ENCODE measurements at places on chromosomes 6 and 20.

DNA sequence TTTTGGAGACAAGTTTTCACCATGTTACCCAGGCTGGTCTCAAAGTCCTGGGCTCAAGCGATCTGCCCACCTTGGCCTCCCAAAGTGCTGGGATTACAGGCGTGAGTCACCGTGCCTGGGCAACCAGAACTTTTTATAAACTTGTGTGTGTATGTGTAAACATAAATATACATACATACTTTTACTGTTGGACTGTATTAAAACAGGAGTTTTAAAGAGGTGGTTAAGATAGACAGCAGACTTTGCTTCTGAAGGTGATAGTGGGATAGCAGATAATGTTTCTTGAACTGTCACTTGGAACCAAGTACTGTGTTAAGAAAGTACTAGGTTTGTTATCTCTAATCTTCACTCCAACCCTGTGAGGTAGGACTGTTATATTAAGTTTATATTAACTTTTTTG lies 28.6 kb upstream of the MAPK13 start:
- no peak for ATAC-seq

- peak; percentile 65 for ATAC-seq
These were observed at the start of gene SPTLC3 for GRCh38 chr20:13008761-13009681. Gene SPTLC3, plus strand, starts transcription at chr20:13008972. Its CDS starts 296 bp downstream, at chr20:13009268.

DNA sequence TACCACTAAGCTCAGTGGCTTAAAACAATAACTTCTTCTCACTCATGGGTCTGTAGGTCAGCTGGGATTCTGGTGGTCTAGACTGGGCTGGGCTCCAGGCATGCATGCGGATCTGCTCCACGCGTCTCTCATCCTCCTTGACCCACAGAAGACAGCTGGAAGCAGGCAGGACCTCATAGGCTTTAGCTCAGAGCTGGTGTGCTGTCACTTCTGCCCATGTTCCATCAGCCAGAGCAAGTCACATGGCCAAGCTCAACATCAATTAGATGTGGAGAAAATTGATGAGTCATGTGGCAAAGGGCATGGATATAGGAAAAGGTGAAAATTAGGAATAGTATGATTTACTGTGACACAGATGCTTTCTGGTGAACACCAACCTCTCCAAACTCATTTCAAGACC lies 57.4 kb upstream of the PSMF1 start:
- no peak for ATAC-seq

GRCh38 chr6:157220485-157220884 lies 102.8 kb downstream of the TMEM242 start:
- no peak for ATAC-seq

DNA sequence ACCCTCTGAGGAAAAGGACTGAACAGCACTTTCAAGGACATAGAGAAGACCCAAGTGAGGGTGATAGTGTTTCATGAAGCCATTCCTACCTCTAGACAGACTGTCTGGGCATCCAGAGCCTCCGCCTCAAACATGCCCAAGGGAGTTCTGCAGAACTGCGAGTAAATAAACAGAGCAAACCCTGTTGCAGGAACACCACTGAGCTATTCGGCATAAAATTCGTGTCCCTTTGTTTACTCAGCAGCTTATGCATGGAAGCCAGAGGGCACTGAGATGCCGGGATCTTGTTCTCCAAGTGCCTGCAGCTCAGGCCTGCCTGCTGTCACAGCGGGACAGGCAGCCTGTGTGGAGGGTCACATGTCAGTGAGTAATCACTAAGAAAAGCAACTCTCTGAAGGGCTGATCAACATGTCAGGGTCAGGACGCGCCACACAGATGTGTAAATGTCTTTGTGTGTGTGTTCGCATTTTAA lies 164.9 kb upstream of the HEY2 start:
- no peak for ATAC-seq

GRCh38 chr6:132227904-132228303 lies 173.4 kb downstream of the MOXD1 start:
- ATAC-seq, result peak; percentile 43

- ATAC-seq, result no peak
These were observed 25.6 kb upstream of the MBOAT1 start for GRCh38 chr6:20237677-20238460.

GRCh38 chr6:56840467-56841380 lies 114.2 kb upstream of the BEND6 start:
- peak; percentile 56 for ATAC-seq

DNA sequence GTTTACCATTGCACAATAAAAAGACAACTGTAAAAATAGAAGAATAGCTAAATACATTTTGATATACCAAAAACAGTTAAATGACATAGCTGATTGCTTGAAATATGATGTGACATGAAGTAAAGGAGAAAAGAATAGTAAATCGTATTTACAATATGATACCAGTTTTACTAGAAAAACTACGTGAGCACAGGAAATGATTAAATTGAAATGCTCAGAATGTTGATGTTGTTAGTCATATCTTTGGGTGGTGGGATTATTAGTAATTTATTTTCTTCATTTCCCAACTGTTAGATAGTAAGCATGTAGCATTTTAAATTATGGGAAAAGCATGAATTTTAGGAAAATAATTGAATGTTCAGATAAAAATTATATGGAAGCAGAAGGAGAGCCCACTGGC lies 268.3 kb upstream of the TAB2 start:
- no peak for ATAC-seq

- ATAC-seq, result no peak
These were observed 44.8 kb upstream of the SLC2A12 start for GRCh38 chr6:134097114-134097707.

- ATAC-seq, result no peak
These were observed 37.1 kb downstream of the RIPOR2 start for GRCh38 chr6:24898676-24899075.

DNA sequence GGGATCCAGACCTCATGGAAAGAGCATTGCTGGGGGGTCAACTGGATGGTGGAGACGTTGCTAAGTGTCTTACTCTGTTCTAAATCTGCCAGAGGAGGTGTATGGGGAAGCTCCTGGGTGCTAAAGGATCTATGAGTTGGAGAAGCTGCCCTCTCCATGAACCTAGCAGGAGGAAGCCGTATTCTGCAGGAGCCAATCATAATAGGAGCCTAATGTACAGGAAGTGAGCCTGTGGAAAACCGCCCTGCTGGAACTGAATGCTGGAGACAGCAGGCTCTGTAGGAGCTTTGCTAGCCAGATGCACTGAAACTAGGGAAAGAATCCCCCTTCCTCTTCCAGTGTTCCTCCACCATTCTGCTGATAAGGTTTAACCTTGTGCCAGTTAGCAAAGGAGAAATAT lies 10.9 kb downstream of the CASP8AP2 start:
- ATAC-seq, result peak; percentile 53

DNA sequence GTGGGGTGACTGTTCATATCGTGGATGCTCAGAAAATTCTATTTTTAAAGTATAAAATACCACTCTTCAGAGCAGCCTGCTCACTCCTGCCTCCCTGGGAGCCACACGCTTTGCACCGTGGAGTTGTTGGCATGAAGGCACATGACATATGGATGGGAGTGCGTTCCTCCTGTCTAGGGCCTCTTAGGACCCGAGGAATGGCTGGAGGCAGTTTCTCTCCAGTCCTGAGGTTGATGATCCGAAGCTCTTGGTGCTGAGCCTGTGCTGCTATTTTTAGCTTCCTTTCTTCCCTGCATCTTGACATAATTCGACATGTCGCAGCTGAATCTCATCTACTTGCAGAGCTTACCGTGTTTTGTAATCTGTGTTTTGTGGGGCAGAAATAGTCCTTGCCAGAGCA lies 73.9 kb downstream of the PHACTR3 start:
- no peak for ATAC-seq

DNA sequence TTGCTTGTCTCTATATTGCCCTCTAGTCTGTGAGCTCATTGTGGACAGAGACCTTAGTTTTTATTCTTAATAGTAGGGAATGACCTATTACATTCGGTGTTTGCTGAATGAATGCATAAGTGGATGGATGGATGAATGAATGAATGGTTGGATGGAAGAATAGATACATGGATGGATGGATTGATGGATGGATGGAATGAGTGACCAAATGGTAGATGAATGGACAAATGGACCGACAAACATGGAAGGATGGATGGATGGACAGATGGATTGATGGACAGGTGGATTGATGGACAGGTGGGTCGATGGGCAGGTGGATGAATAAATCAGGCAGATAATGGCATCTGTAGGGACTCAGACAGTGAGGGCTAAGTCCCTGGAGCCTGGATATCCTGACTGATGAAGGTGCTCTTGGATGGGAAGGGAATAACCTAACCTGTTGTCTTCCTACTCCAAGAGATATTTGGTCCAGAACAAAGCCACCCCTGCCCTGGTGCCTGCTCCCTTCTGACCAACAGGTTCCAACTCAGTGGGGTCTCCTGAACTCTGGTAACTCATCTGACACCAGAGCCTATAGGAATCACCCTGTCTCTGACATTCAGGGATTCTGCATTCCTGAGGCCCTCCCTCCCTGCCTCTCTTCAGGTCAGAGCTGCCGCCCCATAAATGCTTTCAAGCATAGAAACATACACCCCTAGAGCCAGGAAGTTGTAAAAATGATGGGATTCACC lies 9.6 kb upstream of the CCN5 start:
- ATAC-seq, result no peak

DNA sequence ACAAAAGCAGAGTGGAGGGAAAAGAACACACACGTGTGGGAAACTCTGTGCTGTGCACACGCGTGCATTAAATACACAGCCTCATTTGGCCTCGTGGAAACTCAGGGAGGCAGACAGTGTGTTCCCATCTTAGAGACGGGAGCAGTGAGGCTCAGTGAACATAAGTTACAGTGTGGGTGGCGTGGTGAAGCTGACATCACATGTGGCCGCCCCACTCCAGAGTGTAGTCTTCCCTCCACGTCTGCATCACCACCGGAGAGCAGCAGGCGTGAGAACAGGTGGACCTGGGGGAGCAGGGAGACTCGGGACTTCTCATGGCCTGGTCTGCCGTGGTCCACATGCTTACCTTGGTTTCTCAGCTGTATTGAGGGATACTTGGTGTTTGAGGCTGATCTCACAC lies 51.7 kb downstream of the THBS2 start:
- ATAC-seq, result no peak

DNA sequence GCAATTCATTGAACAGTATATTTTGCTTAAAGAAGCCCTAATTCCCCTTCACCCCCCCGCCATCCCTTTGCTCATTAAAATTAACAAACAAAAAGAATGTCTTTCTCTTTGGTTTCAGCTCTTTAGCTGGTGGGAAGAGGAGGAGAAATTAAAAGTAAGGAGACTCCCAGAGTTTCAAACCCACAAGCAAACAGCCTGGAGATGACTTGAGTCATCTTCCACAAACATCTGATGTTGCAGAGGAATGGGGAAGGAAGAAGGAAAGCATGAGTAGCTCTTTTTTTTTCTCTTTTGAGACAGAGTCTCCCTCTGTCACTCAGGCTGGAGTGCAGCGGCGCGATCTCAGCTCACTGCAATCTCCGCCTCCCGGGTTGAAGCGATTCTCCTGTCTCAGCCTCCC lies 189.6 kb downstream of the ADAT2 start:
- ATAC-seq, result no peak

GRCh38 chr6:84635081-84635761 lies 129.2 kb downstream of the TBX18 start:
- ATAC-seq, result no peak

DNA sequence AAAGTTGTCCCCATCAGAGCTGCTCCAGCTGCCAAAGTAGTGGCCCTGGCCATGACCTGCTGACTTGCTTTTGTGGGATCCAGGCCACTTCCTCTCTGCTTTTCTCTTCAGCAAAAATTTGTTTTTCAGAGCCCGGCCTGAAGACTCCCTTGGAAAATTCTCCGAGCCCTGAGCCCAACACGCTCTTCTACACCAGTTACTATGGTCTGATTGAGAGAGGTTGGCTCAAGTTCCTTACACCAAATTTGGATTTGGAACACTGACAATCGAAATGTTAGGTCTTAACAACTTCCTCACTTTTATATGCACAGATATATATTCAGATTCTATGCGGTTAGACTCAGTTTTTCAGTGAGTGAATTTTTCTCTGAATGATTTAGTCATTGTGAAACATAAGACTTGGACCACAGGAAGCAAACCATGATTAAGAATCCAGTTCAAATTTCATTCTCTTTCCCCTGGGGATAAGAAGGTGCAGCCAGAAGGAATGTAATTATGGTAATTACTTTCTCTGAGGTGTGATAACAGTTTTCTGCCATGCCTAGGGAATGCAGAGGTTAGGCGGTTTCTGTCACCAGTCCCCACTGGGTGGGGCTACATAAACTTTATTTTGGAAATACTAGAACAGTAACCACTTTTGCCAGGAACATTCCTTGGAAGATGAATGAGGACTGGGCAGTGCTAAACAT lies 365.2 kb downstream of the SYNE1 start:
- ATAC-seq, result peak; percentile 91

- no peak for ATAC-seq
These were observed 64.9 kb upstream of the EYS start for GRCh38 chr6:65771946-65772345.
